ENCODE measurements at places on chromosomes 3 and 15. TPM values are rescaled to one million over a fixed set of nuclear protein-coding genes. Genes with fewer than 3 reads are reported as not detected.

DNA sequence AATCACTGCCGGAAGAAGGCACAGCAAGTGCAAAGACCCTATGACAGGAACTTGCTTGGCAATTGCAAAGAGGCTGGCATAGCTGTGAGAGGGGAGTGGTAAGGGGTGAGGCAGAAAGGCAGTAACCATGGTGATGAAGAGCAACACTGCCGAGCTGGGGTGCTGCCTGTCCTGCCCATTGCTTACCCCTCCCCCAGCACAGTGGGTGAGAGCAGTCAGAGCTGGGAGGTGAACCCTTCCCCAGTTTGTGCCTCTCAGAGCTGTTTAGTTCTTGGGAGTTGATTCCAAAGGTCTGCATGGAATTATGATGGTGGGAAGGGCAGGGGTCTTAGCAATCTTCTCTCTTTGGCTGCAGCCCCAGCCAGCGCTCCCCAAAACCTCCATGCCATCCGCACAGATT lies 8.8 kb downstream of the TYRO3 start:
- DNase-seq = peak; percentile 61

The NCKIPSD gene
- 24.0 TPM for polyA plus RNA-seq

DNA sequence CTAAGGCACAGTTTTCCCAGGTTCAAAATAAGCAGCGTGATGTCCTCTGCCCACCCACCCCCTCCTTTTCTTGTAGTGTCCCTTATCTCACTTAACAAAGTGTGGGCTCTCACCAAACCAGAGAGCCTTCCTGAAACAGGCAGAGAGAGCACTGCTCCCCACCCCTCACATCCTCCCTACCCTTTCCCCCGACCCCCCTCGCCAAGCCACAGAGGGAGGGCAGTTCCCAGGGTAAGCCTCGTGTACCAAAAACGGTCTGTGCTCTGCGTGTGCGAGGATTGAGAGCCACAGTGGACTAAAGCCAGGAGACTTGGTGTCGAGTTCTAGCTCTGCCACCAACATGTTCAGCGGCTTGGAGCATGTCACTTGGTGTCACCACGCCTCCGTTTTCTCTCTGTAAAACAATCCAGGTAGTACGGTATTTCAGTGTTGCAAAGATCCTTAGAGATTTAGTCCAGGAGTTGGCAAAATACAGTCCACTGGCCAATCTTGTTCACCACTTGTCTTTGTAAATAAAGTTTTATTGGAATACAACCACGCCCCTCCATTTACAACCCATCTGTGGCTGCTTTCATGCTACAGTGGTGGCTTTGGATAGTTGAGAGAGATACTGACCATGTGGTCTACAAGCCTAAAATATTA lies 249.9 kb downstream of the OPA1 start:
- DNase-seq = no peak

- DNase-seq = no peak
Measured at GRCh38 chr3:179020112-179020511, 51.5 kb downstream of the ZMAT3 start.

DNA sequence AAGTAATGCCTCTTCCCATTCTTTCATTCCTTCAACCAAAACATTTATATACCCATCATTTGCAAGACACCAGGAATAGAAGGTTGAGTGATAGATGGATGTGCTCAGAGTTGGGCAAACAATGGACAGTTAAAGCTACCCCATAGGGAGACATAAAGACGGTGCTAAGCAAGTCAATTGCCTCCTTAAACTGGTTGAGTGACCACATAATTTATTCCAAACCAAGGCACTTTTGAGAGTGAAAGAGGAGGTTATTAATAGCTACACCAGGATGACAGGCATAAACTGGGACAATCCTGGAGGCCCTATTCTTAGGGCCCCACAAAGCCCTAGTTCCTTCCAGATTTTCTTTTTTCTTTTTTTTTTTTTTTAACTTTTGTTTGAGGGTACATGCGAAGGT lies 21.4 kb upstream of the DYNC1LI1 start:
- no peak for DNase-seq

The IL17RD gene
- polyA plus RNA-seq = 4.4 TPM

GRCh38 chr3:99842826-99843589 lies 25.3 kb downstream of the CMSS1 start:
- DNase-seq = peak; percentile 54

GRCh38 chr15:47035475-47036406 lies 681.6 kb upstream of the SEMA6D start:
- no peak for DNase-seq

DNA sequence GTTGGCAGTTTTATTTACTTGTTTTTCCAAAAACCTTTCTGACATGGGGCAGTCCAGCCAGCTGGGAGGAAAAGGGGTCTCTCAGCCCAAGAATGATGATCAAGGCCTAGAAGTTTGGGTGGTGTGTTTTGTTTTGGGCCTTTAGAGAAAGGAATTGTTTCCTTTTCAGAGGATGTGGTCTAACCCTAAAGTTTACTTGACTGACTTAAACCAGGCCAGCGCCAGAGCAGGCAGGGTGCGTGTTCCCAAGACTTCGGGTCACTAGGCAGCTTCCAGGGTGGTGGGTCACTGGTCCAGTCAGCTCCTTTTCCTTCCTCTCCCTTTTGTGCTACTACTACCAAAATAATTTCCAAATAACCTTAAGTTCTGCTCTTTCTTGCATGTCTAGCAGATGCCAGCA lies 4.9 kb downstream of the FLNB start:
- no peak for DNase-seq

The SEMA7A gene
- 2.8 TPM for polyA plus RNA-seq

DNA sequence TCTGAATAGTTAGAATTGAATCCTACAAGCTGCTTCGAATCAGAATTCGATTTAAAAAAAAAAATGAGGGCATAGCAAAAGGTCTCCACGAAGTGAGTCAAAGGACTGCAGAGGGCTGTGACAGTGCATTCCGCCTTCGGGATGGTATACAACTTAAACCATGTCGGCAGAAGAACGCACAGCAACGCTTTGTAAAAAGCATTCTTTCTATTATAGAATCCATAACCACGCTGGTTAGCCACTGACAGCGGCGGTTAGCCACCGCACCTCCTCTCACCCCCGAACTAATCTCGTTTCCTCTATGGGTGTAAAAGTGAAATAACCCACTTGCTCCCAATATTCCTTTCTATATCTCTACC lies 664 bp upstream of the PIK3CA start:
- DNase-seq = peak; percentile 66

GRCh38 chr3:104291878-104292277 lies 1074.8 kb upstream of the ALCAM start:
- DNase-seq = no peak

DNA sequence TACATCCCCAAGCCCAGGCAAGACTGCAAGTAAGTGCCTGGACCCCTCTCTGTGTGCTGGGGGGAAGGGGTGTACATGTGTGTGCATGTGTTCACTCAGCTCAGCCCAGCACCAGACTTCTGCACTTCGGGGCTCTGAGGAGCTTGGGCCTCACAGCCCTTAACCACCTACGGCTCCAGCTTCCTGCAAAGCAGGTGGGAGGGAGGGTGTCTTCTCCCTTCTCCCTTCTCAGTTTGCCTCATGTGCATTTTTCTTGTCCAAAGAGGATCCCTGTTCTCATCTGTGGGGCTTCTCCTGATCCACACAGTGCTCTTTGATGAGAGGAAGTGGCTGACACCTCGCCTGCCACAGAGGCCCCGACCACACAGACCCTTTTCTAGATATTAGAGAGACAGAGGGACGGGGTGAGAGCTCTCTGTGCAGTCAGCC lies 69.3 kb downstream of the MESD start:
- no peak for DNase-seq

DNA sequence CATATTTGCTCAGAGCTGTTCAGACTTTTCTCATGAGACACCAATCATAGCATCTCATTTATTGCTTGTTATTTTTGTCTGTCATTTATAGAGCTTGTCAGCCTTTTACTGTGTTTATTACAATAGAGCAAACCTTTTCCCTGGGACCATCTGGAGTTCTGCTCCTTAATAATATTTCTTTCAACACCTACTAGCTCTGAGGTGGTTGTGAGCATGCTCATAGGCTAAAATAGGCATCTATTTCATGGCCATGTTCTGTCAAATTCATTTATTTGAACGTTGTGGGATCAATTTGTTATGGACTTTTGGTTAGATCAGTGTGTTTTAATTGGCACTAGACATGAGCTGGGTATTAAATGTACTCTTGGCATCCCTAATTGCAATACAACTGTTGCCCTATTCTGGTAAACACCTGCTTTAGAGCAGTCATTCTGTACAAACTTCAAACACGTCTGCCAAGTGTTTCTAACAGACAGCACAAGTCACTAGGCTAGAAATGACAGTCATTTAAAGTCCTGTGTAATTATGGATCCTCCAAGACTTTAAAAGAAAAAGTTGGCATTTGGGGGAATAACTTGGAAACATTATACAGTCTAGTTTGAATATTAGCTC lies 766.3 kb downstream of the ZNF385D start:
- DNase-seq = no peak

- no peak for DNase-seq
Measured at GRCh38 chr15:57353317-57353804, 22.9 kb upstream of the CGNL1 start.

Data from kidney (tissue), 22 donors.